ENCODE measurements at places on chromosomes 7 and 10. TPM values are rescaled to one million over a fixed set of nuclear protein-coding genes. Genes with fewer than 3 reads are reported as not detected.

- DNase-seq: no peak
Measured at GRCh38 chr7:24836084-24836483, 78.8 kb upstream of the GSDME start.

- DNase-seq: no peak
Measured at GRCh38 chr10:61731638-61732037, 68.9 kb downstream of the CABCOCO1 start.

GRCh38 chr7:9017286-9017685 is 583.9 kb downstream of the NXPH1 start:
- DNase-seq: no peak

DNA sequence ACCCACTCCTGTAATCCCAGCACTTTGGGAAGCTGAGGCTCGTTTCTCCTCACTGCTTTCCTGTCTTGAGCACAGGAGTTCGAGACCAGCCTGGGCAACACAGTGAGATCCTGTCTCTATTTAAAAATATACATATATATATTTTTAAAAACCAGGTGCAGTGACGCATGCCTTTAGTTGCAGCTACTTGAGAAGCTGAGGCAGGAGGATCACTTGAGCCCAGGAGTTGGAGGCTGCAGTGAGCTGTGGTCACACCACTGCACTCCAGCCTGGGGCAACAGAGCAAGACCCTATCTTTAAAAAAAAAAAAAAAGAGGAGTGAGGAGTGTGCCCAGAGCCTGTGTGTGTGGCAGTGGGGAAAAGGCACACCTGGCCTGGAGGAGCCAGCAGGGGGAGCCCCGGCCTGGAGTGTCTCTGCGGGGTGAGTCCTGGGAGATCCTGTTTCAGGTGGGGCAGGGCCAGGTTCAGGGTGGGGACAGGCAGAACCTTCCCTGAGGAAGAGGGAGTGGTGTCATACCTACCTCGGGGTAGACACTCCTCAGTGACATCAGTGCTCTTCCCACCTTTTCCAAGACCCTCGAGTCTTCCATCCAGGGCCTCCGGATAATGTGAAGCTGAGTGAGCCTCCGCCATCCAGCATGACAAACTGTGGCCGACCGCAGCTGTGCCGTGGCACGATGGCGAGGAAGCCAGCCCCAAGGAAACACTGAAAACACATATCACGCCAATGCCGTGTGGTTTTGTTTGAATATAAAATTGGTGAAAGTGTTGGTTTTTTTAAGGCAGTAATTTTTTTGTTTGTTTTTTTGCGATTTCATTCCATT is 9.0 kb upstream of the ARPC1B start:
- no peak for DNase-seq

GRCh38 chr10:29009464-29009863 is 279.4 kb upstream of the LYZL1 start:
- no peak for DNase-seq

DNA sequence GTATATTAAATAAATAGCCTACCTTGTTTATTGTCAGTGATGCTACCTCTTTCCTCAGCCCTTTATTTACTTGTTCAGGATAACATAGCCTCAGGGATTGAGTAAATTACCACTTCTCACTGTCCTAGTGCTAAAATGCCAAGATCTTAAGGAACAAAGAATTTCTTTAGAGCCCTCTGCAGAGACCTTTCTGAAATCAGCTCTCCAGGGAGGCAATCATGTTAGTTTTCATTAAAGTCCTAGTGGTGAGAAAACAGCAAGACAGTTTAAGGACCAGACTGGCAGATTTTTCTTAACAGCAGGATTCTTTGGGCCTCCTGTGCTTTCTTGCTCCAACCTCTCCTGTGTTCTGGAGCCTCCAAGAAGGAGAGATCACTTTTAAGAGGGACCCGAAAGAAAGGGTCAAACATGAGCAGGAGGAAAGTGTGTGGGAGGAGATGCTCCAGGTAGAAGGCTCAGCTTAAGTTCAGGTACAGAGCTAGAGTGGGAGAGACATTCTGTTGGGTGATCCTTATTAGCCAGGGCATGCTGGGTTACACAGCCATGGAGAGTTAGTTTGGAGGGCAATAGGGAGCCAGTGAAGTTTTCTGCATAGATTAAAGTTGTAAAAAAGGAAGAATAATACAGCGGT is 1.2 kb upstream of the PLCE1 start:
- DNase-seq: no peak

DNA sequence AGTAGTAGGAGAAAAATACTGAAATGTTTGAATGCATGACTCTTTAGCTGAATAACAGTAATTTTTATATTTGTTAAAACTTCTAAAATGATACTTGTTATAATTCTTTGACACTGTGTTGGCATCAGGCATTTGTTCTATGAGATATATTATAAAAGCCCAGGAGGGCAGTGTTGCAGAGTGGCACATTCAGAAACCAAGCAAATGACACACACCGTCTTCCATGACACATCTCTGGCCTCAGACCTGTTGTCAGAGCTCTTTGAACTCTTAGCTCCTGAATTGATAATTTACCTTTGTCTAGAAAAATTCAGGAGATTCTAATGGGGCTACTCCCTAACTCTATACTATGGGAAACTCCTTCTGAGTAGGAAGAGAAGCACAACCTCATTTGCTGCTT is 62.4 kb upstream of the MDFIC start:
- no peak for DNase-seq

- no peak for DNase-seq
Measured at GRCh38 chr7:95828824-95829790, 56.8 kb downstream of the DYNC1I1 start.

GRCh38 chr7:14197280-14197679 is 207.8 kb upstream of the ETV1 start:
- no peak for DNase-seq

GRCh38 chr7:52475001-52475582 is 560.3 kb upstream of the POM121L12 start:
- DNase-seq: no peak

DNA sequence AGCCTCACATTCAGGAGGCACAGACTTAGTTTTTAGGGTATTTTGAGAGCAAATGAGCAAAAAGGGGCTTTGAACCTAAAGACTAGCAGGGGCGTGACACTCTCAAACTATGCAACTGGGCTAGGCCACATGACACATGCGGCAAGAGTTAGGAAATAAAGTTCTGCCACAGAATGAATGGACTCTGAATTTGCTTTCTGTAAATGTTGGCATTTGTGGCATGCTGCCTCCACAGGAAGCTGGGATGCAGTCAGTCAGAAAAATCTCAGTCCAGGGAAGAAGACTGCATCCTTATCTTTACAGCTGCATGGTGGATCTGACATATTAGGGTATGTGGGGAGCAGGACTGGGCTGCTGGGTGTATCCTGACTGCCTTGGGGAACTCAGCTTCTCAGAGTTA is 181.0 kb downstream of the COBL start:
- DNase-seq: no peak

GRCh38 chr10:3278771-3279170 is 106.2 kb upstream of the PITRM1 start:
- DNase-seq: no peak

GRCh38 chr10:132398566-132398991 is 1.6 kb downstream of the PWWP2B start:
- DNase-seq: no peak

The RARRES2 gene
- 254 TPM for total RNA-seq

The ITIH5 gene
- 7.6 TPM for total RNA-seq

The PKD2L1 gene
- total RNA-seq: 0.20 TPM

The ZKSCAN5 gene
- total RNA-seq: 13.5 TPM

The FHIP2A gene
- 14.0 TPM for total RNA-seq

The HELLS gene
- total RNA-seq: 371 TPM

The ACSM6 gene
- not detected for total RNA-seq

The TRIM73 gene
- total RNA-seq: 0.90 TPM

The PALD1 gene
- 31.8 TPM for total RNA-seq

The CPN1 gene
- total RNA-seq: 0.15 TPM

The NPSR1 gene
- total RNA-seq: not detected

The STEAP1B gene
- total RNA-seq: 8.7 TPM
